GM06990 (cell line): ENCODE measurements at places on chromosomes 11 and 22.

- DNase-seq, result no peak
These were observed 10.0 kb upstream of the ABCC8 start for GRCh38 chr11:17486646-17487045.

- no peak for DNase-seq
These were observed 47.7 kb upstream of the SYT7 start for GRCh38 chr11:61628662-61628970.

DNA sequence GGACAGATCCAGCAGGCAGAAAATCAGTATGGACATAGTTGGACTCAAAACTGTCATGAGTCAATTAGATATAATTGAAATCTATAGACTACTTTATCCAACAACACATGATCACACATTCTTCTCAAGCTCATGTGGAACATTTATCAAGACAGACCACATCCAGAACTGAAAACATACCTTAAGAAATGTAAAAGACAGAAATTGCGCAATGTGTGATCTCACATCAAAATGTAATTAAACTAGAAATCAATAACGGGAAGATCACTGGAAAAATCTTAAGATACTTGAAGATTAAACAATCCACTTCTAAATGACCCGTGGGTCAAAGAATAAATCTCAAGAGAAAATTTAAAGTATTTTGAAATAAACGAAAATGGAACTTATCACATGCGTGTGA, 435.3 kb downstream of the OPCML start:
- no peak for DNase-seq

DNA sequence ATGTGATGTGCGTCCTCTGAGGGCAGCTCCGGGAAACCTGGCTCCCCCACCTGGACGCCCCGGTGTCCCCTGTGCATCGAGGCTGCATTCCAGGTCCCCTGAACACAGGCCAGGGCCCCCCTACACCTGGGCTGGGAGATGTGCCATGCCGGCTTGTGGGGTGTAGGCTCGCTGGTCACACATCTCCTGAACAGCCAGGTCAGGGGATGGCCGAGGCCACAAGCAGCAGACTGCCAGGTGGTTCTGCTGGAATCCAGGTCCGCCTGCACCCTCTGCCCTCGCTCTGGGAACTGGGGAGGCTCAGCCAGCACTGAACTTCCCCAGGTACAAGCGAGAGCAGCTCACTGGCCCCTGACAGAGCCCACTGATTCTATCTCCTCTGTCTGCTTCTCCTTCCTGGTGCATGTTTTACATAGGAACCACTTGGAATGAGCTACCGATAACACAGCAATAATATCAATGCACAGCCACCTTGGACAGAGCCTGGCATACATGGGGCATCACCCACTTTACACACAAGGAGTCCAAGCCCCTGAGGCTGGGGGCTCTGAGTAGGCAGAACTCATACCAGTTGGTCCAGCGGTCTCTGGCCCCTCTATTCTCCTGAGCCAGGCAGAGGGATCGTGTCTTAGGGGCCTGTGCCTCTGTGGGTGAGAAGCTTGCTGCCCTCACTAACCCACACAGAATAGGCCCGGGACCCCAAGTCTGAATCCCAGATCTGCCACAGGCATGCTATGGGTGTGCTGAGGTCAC, 46.8 kb downstream of the TBX1 start:
- no peak for DNase-seq

- DNase-seq, result peak; percentile 15
These were observed 55.0 kb upstream of the DEPDC7 start for GRCh38 chr11:32960553-32961164.

DNA sequence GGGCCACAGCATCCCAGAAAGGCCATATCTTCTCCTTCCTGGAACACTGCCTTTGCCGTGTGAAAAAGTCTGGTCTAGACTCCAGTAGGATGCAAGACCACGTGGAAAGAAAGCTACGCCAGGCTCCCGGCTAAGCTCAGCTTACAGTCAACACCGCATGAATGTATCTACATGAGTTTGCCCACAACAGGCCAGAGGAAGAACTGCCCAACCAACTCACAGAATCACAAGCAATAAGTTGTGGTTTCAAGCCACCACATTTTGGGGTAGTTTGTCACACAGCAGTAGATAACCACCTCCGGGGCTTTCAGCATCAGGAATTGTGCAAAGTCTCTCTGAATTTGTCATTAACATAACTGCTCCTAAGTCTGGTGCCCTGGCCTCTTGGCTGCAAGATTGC, 27.3 kb downstream of the HSPA8 start:
- no peak for DNase-seq

GRCh38 chr11:10453261-10453660, 1.8 kb upstream of the AMPD3 start:
- DNase-seq, result no peak

- DNase-seq, result no peak
These were observed 22.3 kb downstream of the PPARA start for GRCh38 chr22:46172522-46173110.

GRCh38 chr11:7321473-7322450, 70.1 kb downstream of the SYT9 start:
- no peak for DNase-seq
